ENCODE measurements at places on chromosomes 16 and 17. TPM values are rescaled to one million over a fixed set of nuclear protein-coding genes. Genes with fewer than 3 reads are reported as not detected.
A peak's percentile ranks its signal among the peaks of the same experiment; 100 is the strongest.

DNA sequence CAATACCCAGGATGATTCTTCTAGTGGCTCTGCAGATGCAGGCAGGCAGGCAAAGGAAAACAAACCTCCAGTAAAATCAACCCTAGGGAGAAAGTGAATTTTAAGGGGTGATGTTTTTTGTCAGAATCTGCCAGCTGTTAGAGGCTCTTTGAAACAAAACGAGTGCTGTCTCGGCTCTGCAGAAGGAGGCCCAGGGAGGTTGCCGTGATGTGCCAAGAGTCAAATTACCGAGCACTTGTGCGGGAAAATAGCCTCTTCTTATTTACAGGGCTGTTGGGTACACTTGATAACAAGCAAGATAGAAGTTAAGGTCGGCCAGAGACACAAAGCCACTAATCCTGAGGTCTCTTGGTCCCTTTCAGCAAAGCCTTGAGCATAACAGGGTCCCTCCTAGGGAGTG, 68.9 kb upstream of the EEF2KMT start:
- DNase-seq: no peak

DNA sequence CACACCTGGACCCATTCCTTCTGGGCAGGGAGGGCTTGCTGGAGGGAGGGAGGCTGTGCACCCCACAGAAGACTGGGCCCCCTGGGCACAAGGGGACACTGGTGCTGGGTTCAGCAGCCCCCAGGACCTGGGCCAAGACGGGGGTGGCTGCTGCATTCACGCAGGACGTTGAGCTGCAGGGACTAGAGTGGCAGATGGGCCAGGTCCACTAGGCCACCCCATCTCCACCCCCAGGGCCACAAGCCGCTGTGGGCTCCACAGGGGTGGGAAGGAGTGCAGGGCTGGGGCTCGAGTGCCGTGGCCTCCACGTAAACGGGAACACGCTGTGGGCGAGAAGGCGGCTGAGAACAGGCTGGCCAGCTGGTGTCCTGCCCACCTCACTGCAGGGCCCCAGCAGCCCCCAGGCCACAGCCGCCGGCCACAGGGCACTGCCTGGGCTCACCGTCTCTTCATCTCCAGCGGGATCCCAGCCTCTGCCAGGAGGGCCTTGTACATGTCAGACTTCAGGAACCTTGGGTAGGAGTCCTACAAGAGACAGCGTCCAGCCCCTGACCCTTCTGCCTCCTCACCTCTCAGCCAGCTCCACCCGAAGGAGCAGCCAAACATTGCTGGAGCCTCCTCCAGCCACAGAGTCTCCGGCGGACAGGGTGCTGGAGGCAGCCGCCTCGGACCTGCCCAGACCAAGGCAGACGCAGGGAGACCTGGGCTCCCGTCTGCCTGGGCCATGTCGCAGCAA, 6.5 kb downstream of the RGS11 start:
- DNase-seq: no peak

The PIRT gene
- total RNA-seq: not detected

DNA sequence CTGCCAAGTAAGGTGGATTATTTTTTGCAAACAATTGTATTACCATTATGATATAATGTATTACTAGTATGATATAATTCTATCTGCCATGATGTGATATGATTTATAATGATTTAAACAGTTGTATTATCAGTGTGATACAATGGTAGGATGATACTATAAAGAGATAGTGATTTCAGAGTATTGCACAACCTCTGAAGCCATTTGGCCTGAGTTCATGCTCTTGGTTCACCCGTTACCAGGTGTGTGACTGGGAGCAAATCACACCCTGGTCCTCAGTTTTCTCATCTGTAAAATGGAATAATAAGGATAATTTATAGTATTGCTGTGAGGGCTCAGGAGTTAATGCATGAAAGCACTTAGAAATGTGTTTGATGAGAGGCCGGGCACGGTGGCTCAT, 905.0 kb upstream of the RBFOX1 start:
- no peak for DNase-seq

DNA sequence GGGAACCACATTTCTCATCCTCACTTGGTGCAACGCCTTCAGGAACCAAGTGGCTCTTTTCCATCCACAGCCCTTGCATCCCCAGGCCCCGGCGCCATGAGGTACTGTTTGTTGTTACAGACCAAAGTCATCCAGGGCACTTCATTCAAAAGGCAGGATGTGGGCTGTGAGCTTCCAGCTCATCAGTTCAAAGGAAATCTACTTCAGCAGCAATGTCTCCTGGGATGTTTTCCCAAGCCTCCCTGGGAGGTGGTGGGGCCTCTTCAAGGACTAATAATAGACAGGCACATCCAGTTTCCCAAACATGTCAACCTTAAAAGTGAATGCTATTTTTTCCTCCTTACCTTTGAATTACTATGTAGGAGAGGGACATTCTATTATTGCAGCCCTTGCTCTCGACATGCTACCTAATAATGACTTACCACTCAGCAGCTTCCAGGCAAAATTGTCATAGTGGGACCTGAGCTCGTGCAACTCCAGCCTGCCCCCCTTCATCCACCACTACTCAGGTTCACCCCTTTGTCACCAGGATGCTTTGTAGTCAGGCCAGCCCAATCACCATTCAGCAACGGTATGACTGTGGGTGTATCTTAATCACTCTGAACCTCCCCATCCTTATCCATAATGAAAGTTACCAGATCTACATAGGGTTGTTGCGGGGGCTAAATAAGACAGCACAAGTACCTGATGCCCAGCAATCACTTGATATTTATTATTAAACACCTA, 1.7 kb upstream of the PRKCB start:
- no peak for DNase-seq

- no peak for DNase-seq
These were observed 20.3 kb downstream of the ALOX15B start for GRCh38 chr17:8059131-8059530.

GRCh38 chr17:32609884-32610650, 123.3 kb downstream of the CDK5R1 start:
- DNase-seq: no peak

GRCh38 chr17:82376042-82376730, 4.6 kb downstream of the UTS2R start:
- DNase-seq: no peak

The ITGAE gene
- 70.5 TPM for total RNA-seq

GRCh38 chr16:22077700-22078313, 14.5 kb upstream of the VWA3A start:
- DNase-seq: peak; percentile 57

The CHP2 gene
- total RNA-seq: not detected

DNA sequence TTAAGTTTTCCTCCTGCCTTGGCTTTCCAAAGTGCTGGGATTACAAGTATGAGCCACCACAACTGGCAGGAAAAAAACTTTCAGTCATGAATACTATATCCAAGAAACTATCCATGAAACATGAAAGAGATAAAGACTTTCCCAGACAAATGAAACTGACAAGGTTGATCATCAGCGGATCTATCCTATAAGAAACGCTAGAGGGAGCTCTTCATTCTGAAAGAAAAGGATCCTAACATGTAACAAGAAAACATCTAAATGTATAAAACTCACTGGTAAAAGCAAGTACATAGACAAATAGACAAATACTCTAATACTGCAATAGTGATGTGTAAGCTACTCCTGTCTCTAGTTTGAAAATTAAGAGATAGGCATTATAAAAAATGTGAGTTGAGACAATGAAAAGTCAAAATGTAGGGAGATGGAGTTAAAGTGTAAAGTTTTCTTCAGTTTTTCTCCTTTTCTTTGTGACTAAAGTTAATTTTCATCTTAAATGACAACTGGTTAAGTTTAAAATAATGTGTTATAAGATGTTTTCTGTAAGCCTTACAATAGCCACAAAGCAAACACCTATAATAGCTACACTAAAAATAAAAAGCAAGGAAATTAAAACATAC, 79.6 kb upstream of the TEKT1 start:
- DNase-seq: peak; percentile 40

DNA sequence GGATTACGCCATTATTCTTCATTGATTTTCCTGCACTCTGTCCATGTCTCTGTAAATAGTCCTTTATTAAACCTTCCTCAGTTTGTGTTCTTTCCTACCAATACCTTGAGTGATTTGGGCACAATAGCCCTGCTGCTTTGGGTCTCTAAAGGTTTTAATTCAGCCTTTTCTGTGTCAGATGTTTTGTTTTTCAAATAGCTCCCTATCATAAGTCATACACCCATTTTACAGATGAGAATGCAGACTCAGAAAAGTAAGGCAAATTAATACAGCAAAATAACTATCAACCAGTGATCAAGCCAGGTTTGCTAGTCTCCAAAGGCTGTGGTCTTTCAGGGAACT, 25.0 kb upstream of the KPNB1 start:
- DNase-seq: no peak

GRCh38 chr17:31518478-31518877, 127.0 kb downstream of the RAB11FIP4 start:
- DNase-seq: no peak

- DNase-seq: peak; percentile 8
These were observed 789.9 kb upstream of the KIF2B start for GRCh38 chr17:53032861-53033271.

DNA sequence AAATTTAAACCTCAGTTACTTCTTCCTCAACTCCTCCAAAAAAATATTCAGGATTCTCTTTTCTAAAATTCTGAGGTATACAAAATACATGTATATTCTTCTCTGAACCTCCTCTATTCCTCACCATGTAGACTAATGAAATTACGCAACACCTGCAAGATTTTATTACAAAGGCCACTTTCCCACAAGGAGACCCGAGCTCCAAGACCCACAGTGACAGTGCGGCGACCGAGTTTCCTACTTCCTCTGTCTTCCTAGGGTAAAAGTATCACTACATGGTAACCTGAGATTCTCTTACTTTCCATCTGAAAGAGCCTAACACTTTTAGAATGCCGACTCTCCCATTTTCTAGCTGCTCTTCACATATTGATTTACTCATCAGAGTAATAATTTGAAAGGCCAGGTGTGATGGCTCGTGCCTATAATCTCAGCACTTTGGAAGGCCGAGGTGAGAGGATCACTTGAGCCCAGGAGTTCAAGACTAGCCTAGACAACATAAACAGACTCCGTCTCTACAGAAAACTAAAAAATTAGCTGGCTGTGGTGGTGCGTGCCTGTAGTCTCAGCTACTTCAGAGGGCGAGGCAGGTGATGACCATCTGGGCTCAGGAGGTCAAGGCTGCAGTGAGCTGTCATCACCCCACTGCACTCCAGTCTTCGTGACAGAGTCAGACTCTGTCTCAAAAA, 35.7 kb downstream of the CYTH1 start:
- no peak for DNase-seq

DNA sequence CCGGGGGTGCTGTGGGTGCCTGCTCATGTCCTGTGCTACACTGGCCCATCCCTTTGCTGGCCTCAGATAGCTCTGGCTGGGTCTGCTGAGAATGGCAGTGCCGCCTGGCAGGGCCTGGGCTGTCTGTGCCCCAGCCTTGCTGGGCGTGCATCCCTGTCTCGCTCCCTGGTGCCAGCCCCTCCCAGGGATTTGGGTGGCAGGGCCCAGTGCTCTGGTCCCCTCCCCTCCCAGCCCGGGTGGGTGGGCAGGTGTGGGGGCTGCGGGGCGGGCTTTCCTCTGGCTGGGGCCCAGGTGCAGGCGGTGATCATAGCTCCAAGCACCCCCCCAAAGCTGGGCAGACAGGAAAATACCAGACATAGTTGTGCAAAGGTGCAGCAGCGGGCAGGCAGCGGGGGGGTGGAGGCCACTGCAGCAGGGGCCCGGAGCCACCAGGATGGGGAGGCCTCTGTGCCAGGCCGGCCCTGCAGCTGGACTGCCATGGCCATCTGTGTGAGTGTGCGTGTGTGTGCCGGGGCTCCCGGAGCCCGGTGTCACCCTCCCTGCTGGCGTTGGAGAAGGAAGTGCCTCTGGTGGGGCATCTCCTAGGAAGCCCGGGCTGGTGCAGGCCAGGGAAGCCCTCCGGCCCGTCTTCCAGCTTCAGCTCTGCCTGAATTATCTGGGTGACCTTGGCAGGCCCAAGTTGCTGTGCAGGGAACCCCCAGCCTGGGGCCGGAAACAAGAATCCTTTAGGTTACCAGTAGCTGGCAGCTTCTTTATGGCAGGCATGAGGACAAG, 7.4 kb downstream of the GLIS2 start:
- DNase-seq: no peak

DNA sequence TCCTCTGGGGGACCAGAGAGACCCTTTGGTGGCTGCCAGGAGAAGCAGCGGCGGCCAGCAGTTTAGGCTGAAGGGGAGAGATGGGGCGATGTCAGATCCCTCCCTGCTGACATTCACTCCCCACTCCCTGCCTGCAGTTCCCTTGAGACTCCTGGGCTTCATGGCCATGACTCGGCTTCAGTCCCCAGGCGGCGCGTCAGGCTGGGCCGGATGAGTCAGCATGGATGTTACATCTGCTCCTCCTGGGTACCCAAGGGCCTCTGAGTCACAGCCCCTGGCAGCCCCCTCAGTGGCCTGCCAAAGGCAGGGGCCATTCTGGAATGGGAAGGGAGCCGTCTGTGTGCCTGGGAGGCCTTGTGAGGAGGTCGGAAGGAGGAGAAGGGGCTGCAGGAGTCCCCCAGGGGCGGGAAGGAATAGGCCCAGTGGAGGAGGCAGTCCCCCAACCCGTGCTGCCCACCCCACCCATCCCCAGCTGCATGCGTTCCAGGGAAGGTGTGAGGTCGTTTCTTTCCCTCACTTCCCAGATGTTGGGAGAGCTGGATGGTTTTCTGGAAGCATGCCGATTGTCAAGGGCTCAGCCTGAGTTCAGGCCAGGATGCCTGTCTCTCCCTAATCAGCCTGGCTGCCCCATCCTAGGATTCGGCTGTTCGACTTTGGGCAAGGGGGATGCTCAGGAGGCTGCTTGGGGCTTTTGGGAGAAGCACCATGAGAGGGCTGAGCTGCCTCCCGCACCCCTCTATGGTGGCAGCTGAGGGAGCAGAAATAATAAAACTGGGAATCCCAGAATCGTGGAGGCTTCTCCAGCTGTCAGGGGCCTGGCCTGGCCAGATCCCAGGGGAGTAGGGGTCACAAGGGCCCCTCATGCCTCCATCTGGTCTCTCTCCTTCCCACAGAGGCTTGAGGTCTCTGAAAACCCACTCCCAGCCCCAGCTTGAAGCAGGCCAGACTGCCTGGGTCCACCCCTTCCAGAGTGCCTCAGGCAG, 9.7 kb downstream of the RHBDL3 start:
- peak; percentile 96 for DNase-seq

DNA sequence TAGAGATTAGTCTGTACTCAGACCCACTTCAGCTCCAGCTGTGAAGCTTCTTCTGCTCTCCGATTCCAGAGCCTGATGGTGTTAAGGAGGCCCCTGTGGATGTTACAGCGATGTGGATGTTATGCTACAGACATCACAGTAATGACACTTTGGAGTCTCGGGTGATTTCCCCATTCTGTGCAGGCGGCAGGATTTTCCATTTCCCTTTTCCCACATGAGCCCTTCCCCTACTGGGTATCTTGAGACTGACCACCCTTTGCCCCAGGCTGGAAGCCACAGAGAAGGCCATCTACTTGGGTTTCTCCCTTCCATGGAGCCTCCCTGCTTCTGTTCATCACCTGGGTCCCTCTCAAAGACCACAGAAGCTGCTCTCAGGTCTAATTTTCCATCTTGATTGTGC, 78.3 kb downstream of the KCNJ12 start:
- no peak for DNase-seq

- no peak for DNase-seq
These were observed 278.6 kb downstream of the CBLN1 start for GRCh38 chr16:49003022-49003421.

Measured in A172 (cell line).